ENCODE measurements at places on chromosomes 5 and 9.
A peak's percentile ranks its signal among the peaks of the same experiment; 100 is the strongest.

GRCh38 chr5:160534125-160534524, 112.5 kb downstream of the PTTG1 start:
- no peak for DNase-seq

- DNase-seq: no peak
Observed at GRCh38 chr9:138100711-138101350, 223.2 kb downstream of the CACNA1B start.

- DNase-seq: no peak
Observed at GRCh38 chr9:136544548-136544963, 1.3 kb downstream of the NOTCH1 start.

GRCh38 chr9:114035845-114036801, 42.0 kb downstream of the AMBP start:
- no peak for DNase-seq

DNA sequence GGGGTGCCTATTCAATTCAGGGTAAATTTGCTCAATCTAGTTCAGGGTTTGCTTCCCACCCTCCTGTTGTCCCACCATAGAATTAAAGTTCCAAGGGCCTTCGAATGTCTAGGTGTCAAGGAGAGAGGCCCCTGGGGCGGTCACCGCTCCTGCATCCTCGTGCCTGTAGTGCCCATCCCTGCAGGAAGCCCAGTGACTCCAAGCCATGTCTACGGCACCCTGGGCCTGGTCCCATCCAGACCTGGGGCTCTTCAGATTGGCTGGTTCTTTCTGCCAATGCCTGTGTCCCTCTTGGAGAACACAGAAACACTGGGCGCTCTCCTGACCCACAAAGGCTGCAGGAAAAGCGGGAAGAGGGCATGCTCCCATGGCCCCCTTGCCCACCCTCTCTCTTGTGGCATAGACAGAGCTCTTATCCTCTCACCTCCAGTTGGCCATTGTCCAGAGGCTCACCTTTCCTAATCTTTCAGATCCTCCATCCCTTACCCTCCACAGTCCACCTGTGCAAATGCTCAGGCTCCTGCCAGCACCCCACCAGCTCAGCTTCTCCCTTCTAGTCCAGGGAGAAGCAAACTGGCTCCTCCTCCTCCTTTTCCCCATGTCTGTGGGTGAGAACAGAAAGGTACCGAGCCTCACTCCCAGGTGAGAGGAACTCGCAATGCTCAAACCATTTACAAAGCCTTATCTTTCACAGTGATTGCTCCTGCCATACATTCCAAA, 253.0 kb upstream of the IRX2 start:
- DNase-seq: no peak

- no peak for DNase-seq
Observed at GRCh38 chr9:115606838-115607237, 488.9 kb upstream of the TNC start.

DNA sequence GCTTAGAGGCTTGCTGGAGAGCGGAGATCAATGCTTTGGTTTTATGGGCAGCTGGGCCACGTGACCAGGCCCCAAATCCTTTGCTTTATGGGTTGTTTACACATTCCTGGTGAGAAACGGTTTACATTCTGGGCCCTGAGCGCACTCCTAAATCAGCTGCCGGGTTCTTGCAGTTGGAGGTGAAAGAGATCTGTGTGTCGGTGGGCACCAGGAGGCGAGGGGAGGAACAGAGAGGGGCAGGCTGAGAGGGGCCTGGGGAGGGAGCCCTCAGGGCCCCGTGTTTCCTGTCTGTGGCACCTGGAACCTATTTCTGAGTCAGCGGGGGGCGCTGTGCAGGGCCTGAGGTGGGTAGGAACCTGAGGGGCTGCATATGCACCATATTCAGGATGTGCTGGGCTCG, 63.5 kb upstream of the HAND1 start:
- no peak for DNase-seq

GRCh38 chr9:111961009-111961408, 64.4 kb downstream of the UGCG start:
- peak; percentile 44 for DNase-seq

DNA sequence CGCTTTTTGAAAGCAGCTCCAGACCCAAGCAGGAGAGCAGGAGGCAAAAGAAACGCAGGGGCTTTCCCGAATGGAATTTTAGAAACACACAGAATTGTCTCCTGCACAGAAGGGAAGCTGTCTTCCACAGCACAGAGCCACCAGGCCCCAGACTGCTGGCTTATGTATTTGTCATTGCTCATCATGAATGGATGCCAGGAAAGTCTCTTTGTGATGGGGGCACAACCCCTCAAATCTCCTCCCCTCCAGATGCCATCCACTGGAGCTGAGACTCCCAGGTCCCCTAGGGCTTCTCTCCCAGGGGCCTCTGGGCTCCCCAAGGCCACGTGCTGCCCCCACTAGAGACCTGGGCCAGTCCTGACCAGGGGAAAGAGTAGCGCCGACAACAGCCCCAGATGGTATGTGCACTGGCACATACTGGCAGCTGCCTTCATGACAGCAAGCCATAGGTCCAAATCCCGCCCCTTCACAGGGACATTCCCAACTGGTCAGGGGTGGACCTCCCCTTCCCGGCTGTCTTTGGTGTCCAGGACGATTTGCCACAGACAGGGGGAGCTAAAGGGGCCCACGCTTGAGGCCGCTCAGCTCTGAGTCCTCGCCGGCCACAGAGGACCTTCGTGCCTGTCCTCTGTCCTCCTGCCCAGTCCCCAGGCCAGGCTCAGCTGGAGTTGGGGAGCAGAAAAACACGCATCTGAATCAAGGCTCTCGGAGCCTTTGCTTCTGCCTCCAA, 127.8 kb downstream of the KCNIP1 start:
- DNase-seq: peak; percentile 10

GRCh38 chr5:90803381-90803780, 244.8 kb downstream of the ADGRV1 start:
- no peak for DNase-seq

DNA sequence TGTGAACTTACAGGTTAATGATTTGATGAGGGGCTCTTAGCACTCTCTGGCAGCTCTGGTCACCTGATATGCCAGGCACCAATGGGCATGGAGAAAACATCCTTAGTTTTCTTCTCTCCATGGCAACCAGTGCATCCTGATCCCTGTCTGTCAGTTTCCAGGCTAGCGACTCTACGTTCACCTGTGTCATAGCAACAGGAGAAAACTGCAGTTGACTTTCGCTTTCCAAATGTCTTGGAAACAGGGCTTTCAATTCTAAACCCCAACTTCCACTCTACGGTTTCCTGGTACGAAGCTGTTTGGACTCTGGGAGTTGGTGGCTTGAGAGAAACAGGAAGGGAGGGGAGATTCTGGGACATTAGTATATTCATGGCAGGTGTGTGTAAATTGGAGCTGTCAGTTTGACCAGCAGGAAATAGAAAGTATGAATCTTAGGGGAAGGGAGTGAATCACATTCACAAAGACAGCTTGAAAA, 74.4 kb downstream of the SLC28A3 start:
- DNase-seq: no peak

- peak; percentile 18 for DNase-seq
Observed at GRCh38 chr5:79962575-79963222, 28.4 kb downstream of the MTX3 start.

DNA sequence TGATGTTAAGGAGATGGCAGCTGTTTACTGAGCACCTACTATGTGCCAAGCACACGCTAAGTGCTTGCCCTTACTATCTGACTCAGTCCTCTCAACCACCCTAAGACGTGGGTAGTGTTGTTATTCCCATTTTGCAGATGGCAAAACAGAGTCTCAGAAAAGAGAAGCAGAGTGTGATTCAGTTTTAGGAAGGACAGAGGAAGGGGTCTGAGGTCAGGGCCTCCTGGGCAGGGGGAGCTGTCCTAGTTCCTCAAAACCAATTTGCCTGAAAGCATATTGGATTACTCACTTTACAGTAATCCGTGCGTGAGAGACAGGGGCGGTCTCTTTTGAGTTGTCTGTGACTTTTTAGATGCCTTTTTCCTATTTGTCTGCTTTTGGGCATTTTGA, 23.2 kb downstream of the DNM1 start:
- DNase-seq: no peak

DNA sequence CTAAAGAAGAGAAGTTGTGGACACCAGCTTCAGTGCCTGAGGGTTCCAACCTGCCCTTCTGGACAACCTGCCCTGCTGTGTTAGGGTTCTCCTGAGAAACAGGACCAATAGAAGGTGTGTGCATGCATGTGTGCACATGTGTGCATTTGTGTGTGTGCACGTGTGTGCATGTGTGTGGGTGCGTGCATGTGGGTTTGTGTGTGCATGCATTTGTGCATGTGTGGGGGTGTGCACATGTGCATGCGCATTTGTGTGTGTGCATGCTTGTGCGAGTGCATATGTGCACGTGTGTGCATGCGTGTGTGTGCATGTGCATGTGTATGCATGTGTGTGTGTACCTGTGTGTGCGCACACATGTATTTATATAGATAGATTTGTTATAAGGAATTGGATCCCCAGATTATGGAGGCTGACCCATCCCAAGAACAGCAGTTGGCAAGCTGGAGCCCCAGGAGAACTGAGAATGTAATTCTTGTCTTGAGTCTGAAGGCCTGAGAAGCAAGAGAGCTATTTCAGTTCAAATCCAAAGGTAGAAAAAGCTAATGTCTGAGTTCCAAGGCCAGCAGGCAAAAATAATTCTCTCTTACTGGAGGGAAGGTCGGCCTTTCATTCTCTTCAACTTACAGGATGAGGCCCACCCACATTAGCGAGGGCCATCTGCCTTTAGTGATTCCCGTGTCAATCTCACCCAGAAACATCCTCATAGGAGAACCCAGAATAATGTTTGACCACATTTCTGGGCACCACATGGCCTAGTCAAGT, 62.9 kb upstream of the SYNPO start:
- no peak for DNase-seq

GRCh38 chr9:94014920-94015319, 59.8 kb upstream of the BARX1 start:
- DNase-seq: no peak

- DNase-seq: no peak
Observed at GRCh38 chr9:22002038-22002437, 7.1 kb downstream of the CDKN2B start.

GRCh38 chr9:133711428-133712220, 26.5 kb downstream of the SARDH start:
- DNase-seq: peak; percentile 35

- DNase-seq: no peak
Observed at GRCh38 chr5:172492097-172492840, 37.9 kb upstream of the SH3PXD2B start.

DNA sequence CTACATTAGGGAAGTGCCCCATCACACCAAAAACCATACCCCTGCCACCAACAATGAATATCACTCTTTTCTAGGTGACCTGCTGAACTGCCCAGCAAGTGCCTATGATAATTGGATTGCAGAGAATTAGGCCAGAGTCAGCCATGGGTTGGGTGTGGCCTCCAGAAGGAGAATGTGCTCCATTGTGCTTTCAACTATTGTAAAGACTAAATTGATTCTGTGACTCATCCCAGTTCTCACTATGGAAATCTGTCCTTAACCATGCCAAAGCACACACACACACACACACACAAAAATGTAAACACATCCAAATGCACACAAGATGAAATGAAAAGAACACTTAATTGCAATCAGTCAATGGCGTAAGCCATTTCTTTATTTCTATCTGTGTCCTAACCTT, 25.7 kb downstream of the DRD1 start:
- DNase-seq: no peak

DNA sequence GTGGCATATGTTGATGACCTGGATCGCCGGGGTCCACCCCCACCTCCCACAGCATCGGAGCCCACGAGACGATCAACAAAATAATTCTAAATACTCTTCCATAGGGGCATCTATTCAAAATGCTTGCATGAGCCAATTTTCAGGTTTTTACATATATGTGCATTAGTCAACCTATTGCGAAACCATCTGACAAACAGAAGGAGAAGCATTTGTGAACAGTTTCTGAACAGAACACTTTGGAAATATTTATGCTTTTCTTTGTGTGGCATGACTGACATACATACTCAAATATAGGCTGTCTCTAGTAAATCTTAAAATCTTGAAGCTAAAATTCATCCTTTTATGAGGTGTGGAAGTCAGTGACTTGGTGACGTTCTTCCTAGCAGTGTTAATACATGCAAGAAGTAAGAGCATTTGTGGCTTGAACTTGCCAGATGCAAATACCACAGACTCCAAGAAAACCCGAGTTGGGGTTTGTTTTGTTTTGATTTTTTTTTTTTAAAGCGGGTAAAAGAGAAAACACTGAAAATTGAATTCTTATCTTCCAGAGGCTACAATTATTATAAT, 5.3 kb downstream of the GPR151 start:
- peak; percentile 41 for DNase-seq

- DNase-seq: no peak
Observed at GRCh38 chr5:174751154-174752000, 27.0 kb downstream of the MSX2 start.

DNA sequence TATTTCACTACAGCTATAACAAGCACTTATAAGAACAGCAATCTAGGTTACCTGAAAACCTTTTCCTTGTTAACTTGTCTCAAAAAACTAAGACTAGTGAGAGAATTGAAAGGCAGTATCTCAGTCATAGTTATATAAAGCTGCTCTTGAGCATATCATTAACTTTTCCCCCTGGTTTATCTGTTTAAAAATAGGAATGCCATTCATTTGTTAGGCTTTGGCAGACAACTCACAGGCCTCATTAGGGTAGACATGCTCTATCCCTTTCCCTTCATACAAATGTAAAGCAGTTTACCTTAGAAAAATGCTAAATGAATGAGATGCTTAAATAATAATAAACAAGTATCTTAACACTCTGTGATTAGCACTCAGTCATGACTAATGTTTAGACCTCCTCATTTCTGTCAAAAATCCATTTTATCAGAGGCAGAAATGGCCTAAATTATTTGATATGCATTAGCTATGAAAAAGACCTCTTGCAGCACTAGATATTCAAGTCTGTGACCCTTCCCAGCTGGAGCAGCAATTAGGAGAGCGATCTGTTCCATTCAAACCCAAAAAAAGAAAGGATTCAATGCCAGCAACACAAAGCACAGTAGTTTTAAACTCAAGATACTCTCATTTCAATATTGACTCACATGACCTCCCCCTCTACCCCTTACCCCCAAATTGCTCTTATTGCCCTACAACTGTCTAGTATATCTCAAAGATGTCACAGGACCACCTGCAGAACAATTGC, 1578.8 kb upstream of the WWC1 start:
- DNase-seq: no peak

DNA sequence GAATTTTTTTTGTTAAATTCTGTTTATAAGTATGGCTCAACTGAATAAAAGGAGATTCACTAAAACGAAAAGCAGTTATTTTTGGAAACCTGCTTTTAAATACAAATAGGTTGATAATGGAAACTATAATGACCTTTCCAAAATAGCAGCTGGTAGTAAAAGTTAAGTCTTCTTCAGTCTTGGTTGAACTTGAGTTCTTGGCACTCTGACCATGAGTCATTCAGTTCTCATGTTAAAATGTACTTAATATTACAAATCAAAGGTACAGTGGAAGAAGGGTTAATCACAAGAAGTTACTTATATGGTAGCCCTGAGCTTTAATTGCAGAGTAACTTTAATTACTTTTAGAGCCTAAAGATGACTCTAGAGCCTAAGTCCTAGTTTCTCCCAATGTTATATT, 62.1 kb downstream of the KLF9 start:
- peak; percentile 43 for DNase-seq

- DNase-seq: no peak
Observed at GRCh38 chr5:54908774-54909525, 76.4 kb downstream of the ESM1 start.
